Skeletal muscle cell (primary cell): ENCODE measurements at places on chromosomes 1 and 21.
A peak's percentile ranks its signal among the peaks of the same experiment; 100 is the strongest.

- DNase-seq, result no peak
These were observed 90.0 kb upstream of the CAMK1G start for GRCh38 chr1:209493559-209493958.

DNA sequence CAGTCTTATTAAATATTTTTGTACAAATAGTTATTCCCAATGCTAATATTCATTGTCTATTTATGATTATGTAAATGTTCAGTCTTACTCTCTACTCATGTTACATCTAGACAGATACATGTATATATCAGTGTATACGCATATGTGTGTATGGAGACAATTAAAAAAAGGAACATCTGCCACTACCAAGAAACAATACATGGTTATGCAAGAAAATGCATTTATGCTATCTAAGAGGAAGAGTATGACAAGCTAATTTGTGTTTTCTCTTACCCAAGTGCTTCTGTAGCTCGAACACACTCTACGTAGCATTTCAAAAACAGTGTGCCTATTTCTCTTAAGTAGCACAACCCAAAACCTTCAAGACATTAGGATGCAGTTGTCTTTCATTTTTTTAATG is 6.1 kb upstream of the RLF start:
- DNase-seq, result no peak

DNA sequence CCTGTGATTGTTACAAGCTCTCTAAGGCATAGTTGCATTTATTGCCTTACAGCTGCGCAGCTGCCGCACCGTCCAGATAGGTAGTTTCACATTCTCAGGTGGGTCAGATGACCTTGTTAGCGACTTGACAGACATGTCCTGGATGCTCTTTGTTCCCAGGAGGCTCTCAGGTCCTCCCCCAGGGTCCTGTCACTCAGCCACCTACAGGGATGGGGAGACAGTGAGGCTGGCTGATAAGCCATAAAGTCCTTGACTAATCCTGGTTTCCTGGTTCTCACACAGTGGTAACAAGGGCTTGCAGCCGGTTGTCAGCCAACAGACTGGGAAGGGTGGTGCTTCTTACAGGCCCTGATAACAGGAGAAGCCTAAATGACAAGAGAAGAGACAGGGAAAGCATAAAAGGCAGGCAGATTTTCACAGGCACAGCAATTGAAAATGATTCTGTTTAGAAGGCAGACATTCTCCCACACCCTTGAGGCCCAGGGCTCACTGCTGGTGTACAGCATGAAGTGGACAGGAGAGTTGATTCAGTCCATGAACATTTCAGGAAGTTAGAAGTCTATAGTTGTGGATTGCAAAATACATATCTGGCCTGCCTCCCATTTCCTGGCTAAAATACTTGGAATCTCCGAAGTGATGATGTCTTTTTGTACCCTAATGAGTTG is 2.9 kb downstream of the ARF1 start:
- DNase-seq, result peak; percentile 43

- no peak for DNase-seq
These were observed 30.9 kb upstream of the NEXN start for GRCh38 chr1:77857552-77857951.

DNA sequence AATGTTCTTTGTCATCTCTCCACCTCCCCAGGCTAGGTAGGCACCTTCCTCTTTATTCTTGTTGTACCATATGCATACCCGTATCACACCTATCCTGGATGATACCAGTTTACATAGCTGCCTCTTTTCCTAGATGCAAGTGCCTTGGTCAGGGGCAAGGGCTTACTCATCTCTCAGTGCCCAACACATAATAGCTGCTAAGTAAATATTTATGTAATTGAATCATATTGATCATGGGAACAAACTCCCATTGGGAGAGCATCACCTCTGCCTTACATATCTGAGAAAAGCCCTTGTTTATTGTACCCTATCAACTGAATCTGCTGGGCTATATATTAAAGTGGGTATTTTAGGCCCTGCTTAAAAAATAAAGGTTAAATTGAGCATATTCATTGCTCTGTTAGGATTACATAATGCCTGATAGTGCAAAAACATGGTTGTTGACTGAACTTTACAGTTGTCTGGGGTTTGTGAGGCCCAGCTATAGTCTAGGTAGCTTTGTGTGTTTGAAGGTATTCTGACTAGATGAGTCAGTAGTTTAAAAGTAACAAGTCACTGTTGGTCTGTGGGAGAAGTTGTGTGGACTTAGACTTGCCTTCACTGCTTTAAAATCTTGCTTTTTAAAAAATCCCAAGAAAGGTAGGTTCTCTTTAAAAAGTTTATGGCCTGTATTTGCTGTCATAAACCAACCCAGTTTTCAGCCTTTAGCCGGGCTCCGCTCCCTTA is 82.6 kb downstream of the OLFML2B start:
- no peak for DNase-seq

DNA sequence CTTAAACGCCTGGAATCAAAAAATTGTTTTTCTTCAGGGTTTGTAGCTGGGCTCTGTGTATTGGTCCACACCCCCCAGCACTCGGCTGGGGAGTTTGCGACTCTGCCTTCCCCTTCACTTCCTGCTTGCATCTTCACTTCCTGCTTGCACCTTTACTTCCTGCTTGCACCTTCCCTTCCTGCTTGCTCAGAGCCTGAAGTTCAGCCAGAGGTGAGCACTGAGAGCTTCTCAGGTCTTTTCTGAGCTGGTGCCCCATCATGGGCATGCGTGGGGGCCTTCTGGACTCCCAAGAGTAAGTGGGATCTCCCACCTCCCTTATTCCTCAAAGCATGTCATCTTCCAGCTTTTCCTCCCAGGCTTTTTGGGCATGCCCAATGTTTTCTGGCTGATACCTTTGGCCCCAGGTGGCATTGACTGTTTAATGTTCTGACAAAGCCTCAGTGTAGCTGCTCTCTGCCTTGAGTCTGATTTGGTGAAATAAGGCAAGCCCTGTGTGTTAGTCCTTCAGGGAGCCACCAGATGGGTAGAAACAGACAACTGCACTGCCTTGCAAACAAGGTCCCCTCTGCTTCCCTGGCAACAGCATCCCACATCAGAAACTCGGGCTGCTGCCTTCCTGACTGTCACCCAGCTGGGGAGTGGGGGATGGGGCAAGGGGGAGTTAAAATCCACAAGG is 3.5 kb downstream of the KRTAP10-2 start:
- DNase-seq, result no peak

DNA sequence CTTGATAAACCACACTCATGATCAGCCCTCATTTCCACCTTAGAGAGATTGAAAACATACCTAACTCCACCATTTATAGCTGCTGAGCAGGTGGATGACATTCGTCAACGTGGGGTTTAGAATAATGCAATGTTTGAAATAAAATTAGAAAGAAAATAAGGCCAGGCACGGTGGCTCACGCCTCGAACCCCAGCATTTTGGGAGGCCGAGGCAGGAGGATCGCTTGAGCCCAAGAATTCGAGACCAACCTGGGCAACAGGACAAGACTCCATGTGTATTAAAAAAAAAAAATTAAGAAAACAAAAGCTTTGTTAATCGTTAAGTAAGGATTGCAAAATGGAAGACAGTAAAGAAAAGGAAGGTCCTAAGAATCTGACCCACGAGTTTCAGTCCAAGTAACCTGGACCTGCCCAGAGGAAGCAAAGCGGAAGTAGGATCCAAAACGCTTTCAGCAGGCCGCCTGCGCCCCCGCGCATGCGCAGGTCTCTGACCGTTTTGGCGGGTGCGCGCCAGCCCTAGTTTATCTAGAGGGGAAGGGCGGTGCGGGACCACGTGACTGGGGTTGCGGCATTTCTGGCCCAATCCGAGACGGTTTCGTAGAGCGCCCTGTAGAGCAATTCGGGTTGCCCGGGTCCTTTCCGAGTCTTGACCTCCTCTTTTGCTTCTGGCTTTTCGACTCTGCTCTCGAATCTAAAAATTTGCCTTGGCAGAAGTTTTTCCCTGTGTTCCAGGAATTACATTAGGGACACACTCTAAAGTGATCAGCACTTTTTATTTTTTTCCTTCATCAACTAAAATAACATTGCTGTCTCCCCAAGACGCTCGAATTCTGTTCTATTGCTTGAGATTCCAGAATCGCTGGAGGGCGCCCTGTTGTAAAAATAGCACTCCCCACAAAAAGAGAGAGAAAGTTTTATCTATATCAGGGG is 22.5 kb downstream of the ANP32E start:
- DNase-seq, result peak; percentile 76

GRCh38 chr1:167654975-167655575 is 25.0 kb downstream of the RCSD1 start:
- DNase-seq, result no peak

DNA sequence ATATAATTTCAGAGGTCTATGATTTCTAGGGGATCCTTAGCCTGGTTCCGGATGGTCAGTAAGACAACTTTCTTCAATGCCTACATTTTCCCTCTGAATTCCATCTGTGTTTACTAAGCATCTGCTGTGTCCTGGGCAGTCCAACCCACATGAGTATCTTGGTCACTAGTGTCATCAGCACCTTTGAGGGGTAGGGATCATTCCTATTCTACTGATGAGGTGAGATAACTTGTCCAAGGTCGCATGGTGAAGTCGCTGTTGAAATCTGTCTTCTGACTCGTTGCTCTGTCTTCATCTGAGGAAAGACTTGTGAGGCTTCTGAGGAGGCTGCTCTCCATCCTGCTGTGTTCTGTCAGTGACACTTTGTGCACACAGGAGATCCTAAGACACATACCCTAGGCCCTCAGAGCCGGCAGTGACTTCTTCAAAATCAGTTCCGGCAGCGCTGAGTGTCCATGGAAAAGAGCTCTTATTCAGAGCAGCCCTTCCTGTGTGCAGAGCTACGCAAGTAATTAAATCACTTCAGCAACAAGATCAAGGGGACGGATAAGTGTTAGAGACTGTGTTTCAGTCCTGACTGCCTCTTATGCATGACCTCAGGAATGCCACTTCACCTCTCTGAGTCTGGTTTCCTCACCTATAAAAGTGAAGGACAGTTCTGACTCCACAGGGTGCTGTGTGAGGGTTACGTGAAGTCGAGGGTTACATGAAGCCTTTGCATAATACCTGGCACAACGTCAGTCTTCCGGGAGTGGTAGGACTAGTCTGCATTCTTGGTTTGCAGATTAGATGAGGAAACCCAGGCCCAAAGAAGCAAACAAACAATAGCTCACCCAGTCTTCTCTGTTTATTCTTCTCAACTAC is 28.4 kb downstream of the AK2 start:
- no peak for DNase-seq

DNA sequence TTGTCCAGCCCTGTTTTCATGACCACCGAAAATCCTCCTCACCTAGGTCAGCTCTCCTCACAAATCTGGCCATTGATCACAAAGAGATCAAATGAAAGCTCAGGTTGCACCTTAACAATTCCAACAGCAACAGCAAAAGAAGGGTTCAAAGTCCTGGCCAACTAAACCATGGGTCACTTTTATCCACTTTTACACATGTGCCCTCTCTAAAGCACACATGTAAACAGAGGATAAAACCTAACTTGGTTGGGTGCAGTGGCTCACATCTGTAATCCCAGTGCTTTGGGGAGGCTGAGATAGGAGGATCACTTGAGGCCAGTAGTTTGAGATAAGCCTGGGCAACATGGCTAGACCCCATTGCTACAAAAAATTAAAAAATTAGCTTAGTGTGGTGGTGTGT is 3.9 kb upstream of the RBM15 start:
- DNase-seq, result no peak

DNA sequence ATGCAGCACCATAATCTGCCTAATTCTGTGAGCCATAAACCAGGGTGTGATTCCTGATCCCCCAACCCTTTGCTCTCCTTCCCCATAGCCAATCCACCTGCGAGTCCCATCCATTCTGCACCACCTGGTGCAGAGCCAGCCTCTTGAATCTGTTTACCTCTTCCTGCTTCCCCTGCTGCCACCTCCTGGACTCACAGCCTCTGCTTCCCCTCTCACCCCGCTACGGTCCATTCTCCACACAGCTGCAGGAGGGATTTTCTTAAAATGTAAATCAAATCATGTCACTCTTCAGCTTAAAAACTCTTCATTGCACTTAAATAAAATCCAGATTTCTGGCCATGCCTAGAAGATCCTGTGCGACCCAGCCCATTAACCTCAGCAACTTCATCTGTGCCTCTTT is 186.7 kb downstream of the FOXD2 start:
- DNase-seq, result no peak

GRCh38 chr1:113303267-113303666 is 87.0 kb upstream of the MAGI3 start:
- DNase-seq, result no peak

GRCh38 chr1:26349188-26349876 is 4.6 kb downstream of the CRYBG2 start:
- no peak for DNase-seq

GRCh38 chr1:112692681-112693080 is 14.2 kb downstream of the RHOC start:
- DNase-seq, result no peak

- peak; percentile 46 for DNase-seq
These were observed 19.5 kb downstream of the XKR8 start for GRCh38 chr1:27979151-27979858.

DNA sequence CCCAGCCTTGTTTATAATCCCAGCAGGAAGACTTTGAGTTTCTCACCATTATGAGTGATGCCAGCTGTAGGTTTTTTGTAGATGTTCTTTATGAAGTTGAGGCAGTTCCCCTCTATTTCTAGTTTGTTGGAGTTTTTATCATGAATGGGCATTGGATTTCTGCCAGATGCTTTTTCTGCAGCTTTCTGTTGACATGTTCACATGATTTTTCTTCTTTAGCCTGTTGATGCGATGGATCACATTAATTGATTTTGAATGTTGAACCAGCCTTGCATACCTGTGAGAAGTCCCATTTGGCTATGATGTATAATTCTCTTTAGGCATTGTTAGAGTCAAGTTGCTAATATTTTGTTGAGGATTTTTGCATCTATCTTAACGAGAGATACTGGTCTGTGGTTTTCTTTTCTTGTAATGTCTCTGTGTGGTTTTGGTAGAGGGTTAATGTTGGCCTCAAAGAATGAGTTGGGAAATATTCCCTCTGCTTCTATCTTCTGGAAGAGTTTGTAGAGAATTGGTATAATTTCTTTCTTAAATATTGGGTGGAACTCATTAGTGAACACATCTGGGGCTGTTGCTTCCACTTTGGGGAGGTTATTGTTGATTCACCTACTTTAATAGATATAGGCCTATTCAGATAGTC is 33.2 kb downstream of the ZBTB40 start:
- DNase-seq, result no peak

DNA sequence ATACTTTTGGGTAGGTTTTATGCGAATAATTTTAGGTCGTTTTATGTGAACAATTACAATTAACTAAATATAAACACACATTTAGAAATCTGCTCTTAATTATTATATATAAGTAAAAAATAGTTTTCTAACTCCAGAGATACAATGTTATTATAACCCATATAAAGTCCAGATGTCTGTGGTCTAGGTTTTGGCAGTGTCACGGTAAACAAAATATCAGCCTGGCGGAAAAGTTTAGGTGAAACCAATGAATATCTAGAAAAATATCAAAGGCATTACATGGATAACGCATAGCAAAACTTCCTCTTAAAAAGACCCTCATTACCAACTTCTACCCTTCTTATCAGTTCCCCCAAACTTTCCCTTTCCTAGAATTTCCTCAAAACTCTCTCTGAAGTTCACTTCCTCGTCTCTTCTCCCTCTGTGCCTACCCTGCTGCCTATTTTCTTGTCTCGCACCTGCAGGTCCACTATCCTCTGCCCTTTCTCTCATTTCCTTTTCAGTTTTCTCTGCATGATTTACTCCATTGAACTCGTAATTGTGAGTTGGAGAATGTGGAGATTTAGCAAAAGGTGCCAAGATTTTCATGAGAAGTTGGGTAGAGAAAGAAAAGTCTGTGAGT is 21.8 kb downstream of the VTCN1 start:
- DNase-seq, result no peak

- no peak for DNase-seq
These were observed 1.8 kb downstream of the KPRP start for GRCh38 chr1:152759453-152760173.

- DNase-seq, result no peak
These were observed 1.4 kb upstream of the OR2L3 start for GRCh38 chr1:248045209-248045608.

- no peak for DNase-seq
These were observed 5.2 kb downstream of the RGL1 start for GRCh38 chr1:183810121-183810520.
